ENCODE measurements at places on chromosomes 6 and 20. TPM values are rescaled to one million over a fixed set of nuclear protein-coding genes. Genes with fewer than 3 reads are reported as not detected.

The TGM3 gene
- total RNA-seq = not detected

The HLA-DRB5 gene
- not detected for total RNA-seq

The ME1 gene
- 22.1 TPM for total RNA-seq

The ETV7 gene
- total RNA-seq = 1.0 TPM

The CD24 gene
- 0.26 TPM for total RNA-seq

The EEF1E1 gene
- 38.1 TPM for total RNA-seq

The HLA-DRB1 gene
- total RNA-seq = under 0.01 TPM

The SLC17A3 gene
- total RNA-seq = not detected

The MAN1A1 gene
- 120 TPM for total RNA-seq

The EYA4 gene
- total RNA-seq = 23.9 TPM

The PARD6B gene
- 1.0 TPM for total RNA-seq

The FGD2 gene
- total RNA-seq = not detected

The PRIM2 gene
- 35.2 TPM for total RNA-seq

The C20orf204 gene
- total RNA-seq = 0.26 TPM

Data from fibroblast of lung (primary cell).